CD4-positive, alpha-beta T cell treated with Interleukin-4 for 4 hours (primary cell): ENCODE measurements at places on chromosomes 3 and 15.
A peak's percentile ranks its signal among the peaks of the same experiment; 100 is the strongest.

DNA sequence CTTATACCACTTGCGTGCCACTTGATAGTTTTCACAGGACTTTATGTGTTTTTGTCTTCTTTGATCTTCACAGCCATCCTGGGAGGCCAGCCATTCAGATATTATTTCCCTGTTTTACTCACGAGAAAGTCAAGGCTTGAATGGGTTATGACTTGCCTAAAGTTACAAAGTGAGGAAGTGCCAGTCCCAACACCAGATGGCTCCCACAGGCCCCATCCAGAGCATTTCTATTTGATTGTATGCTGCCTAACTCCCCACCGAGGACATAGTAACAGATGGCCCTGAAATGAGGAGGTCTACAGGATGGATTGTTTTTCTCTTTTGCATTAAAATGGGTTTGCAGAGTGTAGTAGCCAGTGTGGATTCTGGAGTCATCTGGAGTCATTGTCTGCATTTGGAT lies 74.5 kb downstream of the SPTSSB start:
- no peak for DNase-seq

DNA sequence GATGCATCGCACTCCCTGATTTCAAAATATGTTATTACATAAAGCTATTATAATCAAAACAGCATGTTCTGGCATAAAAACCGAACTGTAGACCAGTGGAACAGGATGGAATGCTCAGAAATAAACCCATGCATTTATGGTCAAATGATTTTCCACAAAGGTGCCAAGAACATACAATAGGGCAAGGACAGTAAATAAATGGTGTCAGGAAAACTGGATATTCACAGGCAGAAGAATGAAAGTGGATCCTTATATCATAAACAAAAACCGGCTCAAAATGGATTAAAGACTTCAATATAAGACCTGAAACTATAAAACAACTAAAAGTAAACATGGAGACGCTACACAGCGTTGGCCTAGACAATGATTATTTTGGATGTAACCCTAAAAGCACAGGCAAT lies 22.6 kb downstream of the USP50 start:
- DNase-seq, result no peak

DNA sequence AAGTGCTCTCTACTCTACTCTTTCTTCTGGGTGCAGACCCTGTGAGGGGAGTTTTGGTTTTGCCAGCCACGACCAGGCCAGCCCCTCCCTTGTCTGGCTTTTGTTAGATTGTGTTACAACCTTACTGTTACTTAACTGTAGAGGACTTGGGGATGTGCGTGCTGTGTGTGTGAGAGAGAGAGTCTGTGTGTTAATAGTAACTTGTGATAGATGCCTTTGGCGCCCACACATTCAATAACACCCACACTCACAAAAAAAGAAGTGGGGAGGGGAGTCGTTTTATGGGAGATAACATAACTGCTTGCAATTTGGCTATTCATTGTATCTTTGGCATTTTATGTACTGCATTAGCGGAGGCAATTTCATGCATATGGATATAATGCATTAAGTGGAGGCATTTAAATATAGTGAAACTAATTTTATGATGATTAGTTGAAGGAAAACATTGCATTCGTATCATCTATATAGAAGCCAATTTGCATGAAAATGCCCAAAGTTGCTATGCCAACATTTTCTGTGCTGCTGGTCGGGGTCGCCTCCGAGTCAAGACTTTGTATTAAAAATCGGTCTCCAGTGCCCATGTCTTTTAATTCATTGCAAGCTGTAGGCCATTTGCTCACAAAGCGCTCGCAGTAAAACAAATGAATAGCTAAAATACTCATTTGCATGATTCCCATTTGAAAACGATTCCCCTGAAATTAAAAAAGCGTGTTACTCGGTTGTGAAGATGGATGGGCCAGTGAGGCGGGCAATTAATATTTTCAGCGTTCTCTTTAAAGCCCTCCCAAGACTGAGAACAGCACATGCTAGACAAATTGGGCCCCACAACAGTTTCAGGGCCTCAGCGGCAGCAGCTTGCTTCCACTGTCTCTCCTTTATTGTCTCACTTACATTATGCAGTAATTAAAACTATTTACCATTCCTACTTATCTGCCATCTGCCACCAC lies 158.5 kb upstream of the SMAD3 start:
- DNase-seq, result no peak

DNA sequence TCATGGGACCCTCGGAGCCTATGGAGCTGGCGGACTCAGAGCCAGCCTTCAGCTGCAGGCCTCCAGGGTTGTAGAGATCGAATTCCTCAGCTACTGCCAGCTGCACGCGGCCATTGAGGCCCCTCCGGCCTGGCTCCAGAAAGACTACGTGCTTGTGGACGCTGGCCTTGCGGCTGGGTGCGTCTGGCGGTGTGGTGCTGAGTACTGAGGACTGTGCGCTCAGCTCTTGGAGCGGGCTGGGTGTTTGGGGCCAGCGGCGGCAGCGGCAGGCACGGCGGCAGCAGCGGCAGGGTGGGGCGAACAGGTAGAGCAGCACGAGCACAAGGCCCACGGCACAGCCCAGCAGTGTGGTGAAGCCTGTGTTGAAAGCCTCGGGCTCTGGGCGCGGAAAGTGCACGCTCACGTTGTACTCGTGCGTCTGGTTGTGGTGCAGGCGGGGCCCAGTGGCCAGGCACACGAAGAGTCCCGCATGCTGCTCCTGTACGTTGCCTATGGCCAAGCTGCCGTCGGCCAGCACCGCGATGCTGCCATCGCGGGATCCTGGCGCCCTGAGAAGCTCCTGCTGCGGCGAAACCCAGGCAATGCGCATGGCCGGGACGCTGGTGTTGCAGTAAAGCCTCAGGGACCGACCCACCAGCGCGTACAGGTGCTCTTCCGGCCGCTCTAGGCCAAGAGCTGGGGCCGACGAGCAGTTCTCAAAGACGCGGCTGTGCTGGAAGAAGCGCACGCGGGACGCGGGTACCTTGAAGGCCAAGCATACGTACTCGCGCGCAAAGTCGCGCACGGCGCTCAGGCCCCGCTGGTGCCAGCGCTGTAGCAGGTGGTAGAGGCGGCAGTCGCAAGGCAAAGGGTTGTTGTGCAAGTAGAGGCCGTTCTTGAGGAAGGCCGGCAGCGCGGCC lies 1.3 kb downstream of the AMIGO3 start:
- no peak for DNase-seq

GRCh38 chr3:46887980-46888494 lies 10.5 kb downstream of the PTH1R start:
- DNase-seq, result no peak

GRCh38 chr3:98657457-98657856 lies 64.0 kb upstream of the CPOX start:
- DNase-seq, result peak; percentile 3

DNA sequence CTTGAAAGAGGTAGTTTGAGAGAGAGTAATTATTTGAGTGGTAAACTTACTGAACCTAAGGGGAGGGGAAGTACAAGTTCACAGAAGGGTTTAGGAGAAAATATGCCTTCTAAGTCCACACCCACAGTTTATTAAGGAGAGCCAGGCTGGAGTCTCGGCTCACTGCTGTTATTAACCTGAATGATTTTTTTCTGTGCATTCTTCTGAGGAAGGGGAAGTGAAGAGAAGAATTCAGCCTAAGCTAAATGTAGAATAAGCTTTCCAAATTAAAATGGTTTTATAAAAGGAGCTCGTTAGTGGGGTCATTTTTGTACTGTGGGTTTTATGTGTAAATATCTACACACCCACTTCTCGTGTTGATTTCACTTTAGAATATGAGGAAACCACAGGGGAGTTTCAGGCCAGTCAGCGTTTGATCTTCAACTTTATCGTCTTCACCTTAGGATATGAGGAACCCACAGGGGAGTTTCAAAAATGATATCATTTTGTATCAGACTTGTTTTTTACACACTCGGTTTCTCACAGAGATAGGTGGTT lies 1.5 kb downstream of the WHAMM start:
- peak; percentile 91 for DNase-seq

DNA sequence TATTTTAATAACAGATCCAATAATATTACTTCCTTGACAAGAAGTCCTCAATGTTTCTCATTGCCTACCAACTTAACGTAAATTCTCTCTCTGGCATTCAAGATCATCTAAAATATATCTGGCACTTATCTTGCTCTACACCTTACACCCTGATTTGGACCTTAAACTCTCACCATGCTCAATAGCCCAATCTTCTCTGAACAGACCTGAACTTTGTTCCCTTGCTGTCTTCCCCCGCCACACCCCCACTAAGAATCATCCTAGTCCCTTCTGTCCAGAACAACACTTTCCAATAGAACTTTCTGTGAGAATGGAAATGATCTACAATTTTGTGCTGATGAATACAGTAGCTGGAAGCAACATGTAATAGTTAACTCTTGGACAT lies 44.9 kb downstream of the P2RY1 start:
- no peak for DNase-seq

DNA sequence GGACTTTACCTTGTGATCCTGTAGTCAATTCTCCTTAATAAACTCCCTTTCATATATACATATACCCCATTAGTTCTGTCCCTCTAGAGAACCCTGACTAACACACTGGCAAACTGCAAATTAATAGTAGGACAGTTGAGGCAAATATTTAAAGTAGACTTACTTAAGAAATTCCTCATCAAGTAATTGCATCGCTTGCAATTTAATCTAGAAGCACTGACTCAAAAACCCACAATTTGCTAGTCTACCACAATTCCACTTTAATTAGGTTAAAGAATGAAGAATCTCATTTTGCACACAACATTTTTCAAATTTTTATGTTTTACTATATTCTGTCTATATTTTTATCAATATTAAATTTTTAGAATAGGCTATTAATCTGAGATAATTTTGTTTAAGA lies 188.1 kb downstream of the PLOD2 start:
- no peak for DNase-seq

GRCh38 chr3:32004113-32004765 lies 22.7 kb downstream of the ZNF860 start:
- no peak for DNase-seq

GRCh38 chr15:63892794-63893441 lies 59.2 kb upstream of the HERC1 start:
- DNase-seq, result peak; percentile 84

DNA sequence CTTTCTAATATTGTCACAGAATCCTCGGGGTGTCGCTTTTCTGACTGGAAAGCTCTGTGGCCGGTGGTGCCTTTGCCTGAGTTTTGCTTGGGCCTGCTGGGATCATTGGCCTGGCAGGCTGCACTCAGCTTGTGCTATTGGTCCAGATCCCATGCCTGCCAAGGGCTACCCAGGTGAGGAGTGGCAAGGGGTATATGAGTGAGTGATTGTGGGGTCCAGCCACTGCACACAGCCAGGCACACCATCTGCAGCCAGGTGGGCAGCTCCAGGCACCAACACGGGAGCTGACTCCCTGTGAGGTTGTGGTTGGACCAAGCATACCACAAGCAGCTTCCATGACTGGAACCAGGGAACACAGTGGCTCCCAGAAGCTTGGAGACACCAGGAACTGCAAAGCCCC lies 557.2 kb downstream of the SI start:
- no peak for DNase-seq

DNA sequence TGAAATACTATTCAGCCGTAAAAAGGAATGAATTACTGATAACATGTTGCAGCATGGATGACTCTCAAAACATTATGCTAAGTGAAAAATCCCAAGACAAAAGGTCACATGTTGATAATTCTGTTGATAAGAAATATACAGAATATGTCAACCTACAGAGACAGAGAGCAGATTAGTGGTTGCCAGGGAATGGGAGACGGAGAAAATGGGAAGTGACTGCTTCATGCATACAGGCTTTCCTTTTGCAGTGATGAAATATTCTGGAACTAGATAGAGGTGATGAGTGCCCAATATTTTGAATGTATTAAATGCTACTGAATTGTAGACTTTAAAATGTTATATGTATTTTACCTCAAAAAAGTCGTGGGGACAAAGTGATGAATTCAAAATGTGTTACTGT lies 56.2 kb downstream of the ABHD2 start:
- no peak for DNase-seq

GRCh38 chr15:39145854-39146625 lies 434.8 kb upstream of the THBS1 start:
- no peak for DNase-seq

GRCh38 chr3:117168896-117169295 lies 459.3 kb downstream of the TUSC7 start:
- DNase-seq, result no peak

DNA sequence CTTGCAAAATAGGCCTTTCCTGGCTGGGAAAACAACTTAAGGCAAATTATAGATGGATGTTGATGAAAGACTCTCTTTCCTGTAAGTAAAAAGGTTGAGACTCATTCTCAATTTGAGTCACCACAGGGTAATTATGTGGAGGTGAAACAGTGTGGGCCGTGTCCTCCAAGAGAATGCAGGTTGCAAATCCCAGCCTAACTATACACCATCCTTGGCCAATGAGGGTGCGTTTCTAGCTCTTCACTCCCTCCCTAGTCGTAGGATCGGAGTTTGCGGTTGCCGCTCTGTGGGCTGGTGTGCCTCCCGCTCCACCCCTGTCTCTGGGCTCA lies 259.9 kb downstream of the PLCL2 start:
- no peak for DNase-seq

DNA sequence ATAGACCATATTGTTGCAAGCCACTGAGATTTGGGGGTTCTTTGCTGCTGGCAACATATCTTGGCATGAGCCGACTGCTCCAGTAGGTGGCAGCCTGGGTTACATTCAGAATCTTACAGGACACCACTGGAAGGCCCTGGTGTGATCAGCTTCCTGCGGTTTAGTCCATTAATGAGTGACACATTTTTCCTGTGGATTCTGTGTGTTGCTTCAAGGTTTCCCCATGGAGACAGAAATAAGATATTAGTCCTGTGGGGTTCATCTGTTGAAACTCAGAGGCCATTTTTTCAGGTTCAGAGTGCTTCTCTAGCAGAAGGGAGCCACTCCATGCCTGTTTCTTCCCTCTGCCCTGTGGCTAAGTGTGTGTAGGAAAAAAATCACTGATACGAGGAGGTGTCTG lies 116.2 kb downstream of the MFSD1 start:
- no peak for DNase-seq

DNA sequence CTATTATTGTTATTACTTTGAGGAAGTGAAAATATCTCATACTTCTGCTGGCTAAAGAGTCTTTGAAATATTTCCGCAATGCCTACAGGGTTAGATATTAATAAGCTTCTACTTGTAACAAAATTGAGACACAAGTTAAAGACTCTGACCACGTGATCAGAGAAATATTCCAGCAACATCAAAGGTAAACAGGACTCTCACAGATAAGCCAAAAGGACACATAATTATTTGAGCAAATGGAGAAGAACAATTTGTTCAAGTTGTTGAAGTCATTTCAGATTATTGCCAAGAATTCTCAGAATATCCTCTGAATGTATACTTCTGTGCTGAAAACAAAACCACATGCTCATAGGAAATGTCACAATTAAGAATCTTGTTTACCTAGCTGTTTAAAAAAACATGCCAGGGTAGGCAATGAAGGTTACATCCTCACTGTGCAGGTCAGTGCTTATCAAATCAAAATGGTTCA lies 225.8 kb upstream of the ALCAM start:
- DNase-seq, result no peak
